ENCODE measurements at places on chromosomes 4 and X. TPM values are rescaled to one million over a fixed set of nuclear protein-coding genes. Genes with fewer than 3 reads are reported as not detected.

SH3BGRL gene
- 83.3 TPM for total RNA-seq

GK gene
- 11.3 TPM for total RNA-seq

PDCL2 gene
- total RNA-seq, result not detected

PPP4R3C gene
- total RNA-seq, result not detected

HSD17B10 gene
- total RNA-seq, result 21.3 TPM

KLHL2 gene
- 62.3 TPM for total RNA-seq

PAGE4 gene
- total RNA-seq, result not detected

TMEM154 gene
- total RNA-seq, result 0.63 TPM

GYPE gene
- total RNA-seq, result 0.63 TPM

PGAM4 gene
- not detected for total RNA-seq

CLDN34 gene
- total RNA-seq, result not detected

PTTG2 gene
- not detected for total RNA-seq

CT47B1 gene
- not detected for total RNA-seq

TCEANC gene
- total RNA-seq, result 8.8 TPM

STPG2 gene
- total RNA-seq, result 4.1 TPM

PABPC1L2B gene
- total RNA-seq, result not detected

PABPC5 gene
- 8.1 TPM for total RNA-seq

BMP3 gene
- 7.2 TPM for total RNA-seq

PCDH7 gene
- 126 TPM for total RNA-seq

CCDC120 gene
- total RNA-seq, result 5.3 TPM

COPS4 gene
- 156 TPM for total RNA-seq

ODAPH gene
- total RNA-seq, result not detected

FGF2 gene
- 8.1 TPM for total RNA-seq

DGKK gene
- total RNA-seq, result 0.63 TPM

PRRG3 gene
- total RNA-seq, result 15.0 TPM

PRDM5 gene
- total RNA-seq, result 15.0 TPM

GNPDA2 gene
- 42.3 TPM for total RNA-seq

PRICKLE3 gene
- total RNA-seq, result 0.31 TPM

AMBN gene
- total RNA-seq, result 0.94 TPM

EFNB1 gene
- 24.7 TPM for total RNA-seq

LYAR gene
- total RNA-seq, result 6.3 TPM

AADAT gene
- 32.9 TPM for total RNA-seq

CHIC1 gene
- 21.0 TPM for total RNA-seq

TEX28 gene
- total RNA-seq, result not detected

GC gene
- not detected for total RNA-seq

GPRASP1 gene
- total RNA-seq, result 55.4 TPM

PAGE2 gene
- total RNA-seq, result not detected

XPNPEP2 gene
- not detected for total RNA-seq

GLRA2 gene
- total RNA-seq, result 86.1 TPM

PPAT gene
- 20.0 TPM for total RNA-seq

CMC4 gene
- 3.8 TPM for total RNA-seq

CA5B gene
- total RNA-seq, result 14.7 TPM

All from parietal lobe (tissue), 2 donors.